ENCODE measurements at places on chromosomes 2 and 18.

- no peak for DNase-seq
These were observed 16.8 kb downstream of the ASXL3 start for GRCh38 chr18:33594799-33595198.

DNA sequence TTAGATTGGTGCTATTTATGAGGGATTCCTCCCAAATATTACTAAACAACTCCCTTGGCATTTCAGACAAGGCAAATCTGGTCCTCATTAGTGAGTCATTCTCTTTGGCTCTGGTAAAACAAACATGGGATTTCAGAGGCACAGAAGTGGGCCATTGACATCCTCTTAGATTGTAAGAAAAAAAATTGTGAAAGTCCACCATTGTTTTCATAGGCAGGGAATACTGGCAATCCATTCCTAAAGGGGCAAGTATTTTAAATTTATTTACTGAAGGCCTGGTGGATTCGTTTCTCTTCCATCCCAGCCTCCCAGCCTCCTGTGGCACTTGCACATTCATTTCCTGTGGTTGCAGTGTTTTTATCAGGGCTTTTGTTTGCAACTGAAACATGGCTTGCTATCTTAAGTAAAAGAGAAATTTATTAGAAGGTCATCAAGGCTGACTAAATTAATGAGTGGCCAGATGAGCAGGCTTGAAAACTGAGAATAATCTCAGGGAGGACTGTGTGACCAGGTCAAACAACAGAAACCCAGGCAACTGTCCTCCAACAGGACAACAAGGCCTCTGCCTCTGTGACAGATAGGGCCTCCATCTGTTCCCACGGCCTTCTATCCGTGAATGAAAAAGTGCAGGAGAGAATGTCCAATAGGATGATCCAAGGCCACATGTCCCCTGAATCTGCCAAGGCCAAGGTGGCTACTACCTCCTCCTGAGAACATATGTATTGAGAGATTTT, 23.1 kb upstream of the TNFAIP6 start:
- DNase-seq = no peak

DNA sequence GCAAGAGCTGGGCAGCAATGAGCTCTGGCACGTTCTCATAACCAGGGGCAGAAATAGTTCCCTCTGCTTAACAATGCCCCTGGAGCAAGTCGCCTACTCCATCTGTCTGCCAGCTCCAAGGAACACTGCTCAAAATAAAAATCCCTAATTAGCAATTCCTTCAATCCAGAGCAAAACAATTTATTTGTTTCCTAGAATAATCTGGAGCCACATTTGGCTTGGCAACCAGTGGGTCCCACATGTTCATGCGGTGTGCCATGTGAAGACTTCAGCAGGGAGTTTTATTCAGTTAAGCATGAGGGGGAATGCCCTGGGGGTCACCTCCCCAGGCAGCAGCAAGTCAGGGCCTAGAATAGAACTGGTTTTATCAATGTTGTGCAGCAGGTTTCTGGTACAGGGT, 7.6 kb upstream of the EGR4 start:
- no peak for DNase-seq

DNA sequence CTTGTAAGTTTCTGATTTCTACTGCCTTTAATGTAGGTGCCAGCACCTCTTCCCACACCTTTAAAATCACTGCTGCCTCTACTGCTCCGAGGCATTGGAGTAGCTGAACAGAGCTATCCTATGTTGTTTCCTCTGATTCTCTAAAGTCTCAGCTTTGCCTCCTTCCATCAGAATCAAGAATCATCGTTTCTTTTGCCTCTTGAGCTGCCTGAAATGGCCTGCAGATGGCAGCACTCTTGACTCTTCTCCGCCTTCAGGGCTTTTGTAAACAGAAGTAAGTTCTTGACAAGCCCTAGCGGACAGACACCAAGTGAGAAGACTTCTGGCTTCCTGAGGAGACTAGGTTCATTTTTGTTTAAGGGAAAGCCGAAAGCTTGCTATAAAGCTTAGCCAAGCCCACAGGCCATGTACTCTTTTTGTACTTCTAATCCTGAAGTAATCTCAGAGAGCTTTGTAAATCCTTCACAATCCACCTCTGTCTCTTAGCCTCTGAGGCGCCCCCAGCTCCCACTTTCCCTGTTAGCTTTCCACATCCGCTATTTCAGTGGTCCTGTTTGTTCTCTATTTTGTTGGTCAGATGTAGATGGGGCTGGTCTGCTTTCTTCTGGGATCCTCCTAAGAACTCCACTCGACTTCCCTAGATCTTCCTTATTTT, 48.4 kb downstream of the GTF3C3 start:
- peak; percentile 72 for DNase-seq

- no peak for DNase-seq
These were observed 441.7 kb downstream of the RNF144A start for GRCh38 chr2:7358865-7359447.

DNA sequence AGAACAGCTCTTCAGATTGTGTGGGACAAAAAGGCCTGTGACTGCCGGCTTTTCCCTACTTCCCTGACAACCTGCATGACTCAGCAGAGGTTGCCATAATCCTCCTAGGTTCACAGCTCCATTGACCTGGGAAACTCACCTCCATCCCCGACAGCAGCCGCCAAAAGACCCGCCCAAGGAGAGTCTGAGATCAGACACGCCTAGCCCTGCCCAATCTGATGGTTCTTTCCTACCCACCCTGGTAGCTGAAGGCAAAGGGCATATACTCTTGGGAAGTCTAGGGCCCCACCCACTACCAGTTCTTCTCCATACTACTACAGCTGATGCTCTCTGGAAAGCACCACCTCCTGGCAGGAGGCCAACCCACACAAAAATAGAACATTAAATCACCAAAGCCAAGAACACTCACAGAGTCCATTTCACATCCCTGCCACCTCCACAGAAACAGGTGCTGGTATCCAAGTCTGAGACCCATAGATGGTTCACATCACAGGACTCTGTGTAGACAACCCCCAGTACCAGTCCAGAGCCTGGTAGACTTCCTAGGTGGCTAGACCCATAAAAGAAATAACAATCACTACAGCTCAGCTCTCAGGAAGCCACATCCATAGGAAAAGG, 140.6 kb downstream of the NETO1 start:
- no peak for DNase-seq

GRCh38 chr2:197306024-197306695, 4.4 kb downstream of the ANKRD44 start:
- DNase-seq = no peak

DNA sequence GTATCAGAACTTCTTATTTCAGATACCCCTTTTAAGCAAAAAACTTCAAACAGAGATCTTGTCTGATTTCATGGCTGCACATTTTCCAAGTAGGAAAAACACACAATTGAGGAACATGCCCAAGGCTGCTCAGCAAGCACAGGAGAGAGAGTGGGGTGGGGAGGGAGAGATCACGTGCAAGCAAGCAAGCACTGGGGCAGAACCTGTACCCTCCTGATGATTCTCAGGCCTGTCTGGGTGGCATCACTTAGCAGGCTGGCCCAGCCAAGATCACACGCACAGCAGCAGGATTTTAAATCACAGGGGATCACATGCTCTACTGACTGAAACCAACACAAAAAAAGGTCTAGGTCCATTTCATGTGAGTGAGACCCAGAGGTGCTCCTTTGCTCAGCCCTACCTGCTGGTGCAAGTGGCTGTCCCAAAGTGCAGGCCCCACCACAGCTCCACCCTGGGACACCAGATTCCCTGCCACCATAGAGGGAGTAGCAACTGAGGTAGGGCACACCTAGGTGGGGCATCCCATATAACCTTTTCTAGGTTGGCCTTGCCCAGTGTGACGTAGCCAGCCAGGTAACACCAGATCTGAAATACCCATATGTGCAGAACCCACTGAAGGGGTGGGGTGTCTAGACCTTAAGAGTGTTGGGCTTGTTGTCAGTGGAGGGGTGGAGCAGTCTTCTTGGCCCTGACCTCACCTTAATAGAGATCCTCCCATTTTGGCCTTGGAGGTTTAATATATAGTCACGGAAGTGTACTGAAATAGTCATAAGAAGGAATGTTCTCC, 1.8 kb upstream of the LYPD6B start:
- DNase-seq = no peak

DNA sequence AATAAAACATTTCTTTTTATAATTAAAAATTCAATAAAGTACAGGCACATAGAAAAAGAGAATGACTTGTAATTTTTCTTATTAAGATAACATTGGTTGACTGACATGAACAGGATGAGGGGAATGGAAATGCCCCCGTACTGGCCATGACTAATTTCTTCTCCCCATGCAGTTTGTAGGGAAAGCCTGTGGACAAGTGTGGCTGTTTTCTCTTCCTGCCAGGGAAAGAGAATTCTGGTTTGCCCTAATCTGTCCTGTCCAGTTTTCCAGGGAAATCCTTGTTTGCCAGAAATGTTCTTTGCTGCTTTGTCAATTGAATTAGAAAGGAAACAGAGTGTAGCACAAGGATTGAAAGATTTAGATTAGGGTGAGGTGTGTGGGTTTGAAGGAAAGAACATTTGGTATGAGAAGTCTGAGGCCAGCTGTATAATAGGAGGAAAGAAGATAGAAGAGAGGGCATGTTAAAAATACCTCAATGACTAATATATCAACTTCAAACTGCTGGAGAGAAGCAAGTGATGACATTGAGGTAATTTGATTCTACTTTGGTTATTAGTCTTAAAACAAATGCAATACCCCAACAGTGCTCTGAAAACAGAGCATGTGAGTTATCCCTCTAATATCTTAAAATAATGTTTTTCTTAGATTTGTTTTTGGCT, 593.9 kb upstream of the ZNF804A start:
- no peak for DNase-seq

- no peak for DNase-seq
These were observed 128.0 kb downstream of the HRH4 start for GRCh38 chr18:24588440-24588839.

- no peak for DNase-seq
These were observed 1.1 kb downstream of the DNAJC27 start for GRCh38 chr2:24970483-24971285.

DNA sequence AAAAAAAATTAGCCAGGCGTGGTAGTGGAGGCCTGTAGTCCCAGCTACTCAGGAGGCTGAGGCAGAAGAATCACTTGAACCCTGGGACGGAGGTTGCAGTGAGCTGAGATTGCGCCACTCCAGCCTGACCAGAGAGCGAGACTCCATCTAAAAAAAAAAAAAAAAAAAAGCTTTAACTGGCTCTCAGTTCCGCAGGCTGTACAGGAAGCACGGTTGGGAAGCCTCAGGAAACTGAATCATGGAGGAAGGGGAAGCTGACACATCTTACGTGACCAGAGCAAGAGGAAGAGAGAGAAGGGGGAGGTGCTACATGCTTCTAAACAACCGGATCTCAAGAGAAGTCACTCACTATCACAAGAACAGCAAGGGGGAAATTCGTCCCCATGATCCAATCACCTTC, 505.6 kb upstream of the SLC8A1 start:
- DNase-seq = no peak

DNA sequence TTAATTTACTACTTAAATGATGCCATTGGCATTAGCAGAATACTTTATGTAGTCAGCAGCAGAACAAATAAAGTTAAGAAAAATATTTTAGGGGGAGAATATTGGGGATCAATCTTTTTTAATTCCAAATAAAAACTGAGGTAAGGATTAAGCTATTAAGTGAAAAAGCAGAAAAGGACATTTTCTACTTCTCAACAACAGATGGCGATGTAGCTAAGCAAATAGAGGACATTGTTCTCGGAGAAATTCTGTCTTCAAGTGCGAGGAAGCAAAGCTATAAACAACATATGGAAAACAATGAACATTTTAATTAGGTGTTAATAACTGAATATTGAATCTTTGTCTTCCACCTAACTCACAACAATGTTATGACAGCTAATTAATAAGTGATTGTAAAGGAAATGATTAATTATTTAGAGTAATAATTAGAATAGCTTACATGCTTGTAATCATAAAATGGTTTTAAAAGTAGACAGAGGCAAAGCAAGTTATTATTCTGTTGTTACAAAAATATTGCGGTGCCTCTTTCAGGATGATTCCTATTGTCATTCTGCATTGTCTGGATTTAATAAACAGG, 32.9 kb upstream of the CCDC93 start:
- no peak for DNase-seq

GRCh38 chr2:96773922-96774321, 13.2 kb downstream of the CNNM4 start:
- peak; percentile 56 for DNase-seq

DNA sequence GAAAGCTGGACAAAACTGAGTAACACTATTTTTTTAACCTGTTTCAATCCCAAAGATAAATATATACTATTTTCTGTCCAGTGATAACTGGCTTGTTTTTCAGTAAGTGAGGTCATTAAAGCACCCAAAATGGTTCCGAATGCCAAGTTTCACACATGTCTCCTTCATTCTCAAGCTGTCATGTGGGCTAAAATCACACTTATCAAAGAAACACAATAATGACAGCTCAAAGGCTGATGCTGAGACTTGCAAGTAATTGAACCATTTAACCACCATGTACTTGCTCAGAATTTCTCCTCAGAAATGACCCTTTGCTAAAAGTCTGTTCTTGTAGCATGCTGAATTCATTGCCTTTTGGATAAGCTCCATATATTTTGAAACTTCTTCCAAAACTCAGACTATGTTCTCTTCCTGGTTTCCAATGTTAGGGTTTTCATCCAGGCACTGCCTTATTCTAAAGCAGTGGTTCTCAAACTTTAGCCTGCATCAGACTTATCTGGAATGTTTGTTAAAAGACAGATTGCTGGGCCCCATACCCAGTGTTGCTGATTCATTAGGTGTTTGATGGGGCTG, 149.8 kb downstream of the VWC2L start:
- no peak for DNase-seq

GRCh38 chr2:100252811-100253698, 69.2 kb downstream of the LONRF2 start:
- DNase-seq = no peak

DNA sequence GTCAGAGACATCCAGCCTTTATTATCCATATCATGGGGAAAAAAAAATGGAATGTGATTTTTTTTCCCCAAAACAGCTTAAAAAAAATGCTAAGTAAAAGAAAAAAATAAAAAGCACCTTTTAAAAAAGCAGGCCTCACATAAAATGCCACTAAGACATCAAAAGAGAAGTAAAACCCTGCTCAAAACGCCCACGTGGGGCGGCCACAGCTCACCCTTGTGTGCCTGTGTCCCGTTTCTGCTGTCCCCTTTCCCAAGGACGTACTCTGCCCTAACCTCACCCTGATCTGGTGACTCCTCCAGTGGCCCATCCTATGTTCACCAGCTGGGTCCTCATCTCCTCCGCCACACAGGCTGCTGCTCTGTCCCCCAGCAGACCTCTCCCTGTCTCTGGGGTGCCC, 125.4 kb downstream of the NEDD4L start:
- DNase-seq = no peak

DNA sequence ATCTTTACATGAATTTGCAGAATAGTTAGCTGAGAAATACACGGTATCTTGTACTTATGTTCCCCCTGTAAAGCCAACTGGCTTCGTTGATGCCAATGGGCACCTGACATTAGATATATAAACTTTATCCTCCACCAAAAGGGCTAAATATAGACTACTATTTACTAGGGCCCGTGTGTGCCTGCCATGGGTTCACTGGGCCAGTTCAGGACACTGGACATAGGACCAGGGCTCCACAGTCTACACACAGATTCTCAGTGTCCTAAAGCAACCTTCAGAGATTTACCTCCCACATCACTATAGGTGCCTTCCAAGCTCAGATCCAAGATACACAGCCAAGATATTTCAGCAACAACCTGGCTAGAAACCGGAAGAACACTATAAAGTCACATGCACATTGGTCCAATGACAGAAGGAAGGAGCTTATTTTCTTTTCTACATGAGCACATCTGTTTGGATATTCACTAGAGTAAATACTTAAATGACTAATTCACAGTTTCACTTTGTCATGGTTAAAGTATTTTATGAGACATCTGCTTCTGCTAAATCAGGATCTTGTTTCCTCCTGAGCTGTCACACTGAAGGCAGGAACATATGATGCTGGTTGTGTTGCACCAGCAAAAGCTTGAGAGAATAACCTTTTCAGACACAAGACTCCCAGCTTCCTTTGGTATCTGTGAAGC, 95.1 kb downstream of the MYO5B start:
- no peak for DNase-seq
